ENCODE measurements at places on chromosomes 6 and 20.

DNA sequence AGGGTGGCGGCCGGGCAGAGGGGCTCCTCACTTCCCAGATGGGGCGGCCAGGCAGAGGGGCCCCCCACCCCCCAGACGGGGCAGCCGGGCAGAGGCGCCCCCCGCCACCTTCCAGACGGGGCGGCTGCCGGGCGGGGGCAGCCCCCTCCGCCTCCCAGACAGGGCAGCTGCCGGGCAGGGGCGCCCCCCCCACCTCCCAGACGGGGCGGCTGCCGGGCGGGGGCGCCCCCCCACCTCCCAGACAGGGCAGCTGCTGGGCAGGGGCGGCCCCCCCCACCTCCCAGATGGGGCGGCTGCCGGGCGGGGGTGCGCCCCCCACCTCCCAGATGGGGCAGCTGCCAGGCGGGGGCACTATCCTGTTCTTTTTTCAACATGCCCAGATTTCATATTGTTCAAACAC lies 78.2 kb upstream of the DST start:
- no peak for DNase-seq

DNA sequence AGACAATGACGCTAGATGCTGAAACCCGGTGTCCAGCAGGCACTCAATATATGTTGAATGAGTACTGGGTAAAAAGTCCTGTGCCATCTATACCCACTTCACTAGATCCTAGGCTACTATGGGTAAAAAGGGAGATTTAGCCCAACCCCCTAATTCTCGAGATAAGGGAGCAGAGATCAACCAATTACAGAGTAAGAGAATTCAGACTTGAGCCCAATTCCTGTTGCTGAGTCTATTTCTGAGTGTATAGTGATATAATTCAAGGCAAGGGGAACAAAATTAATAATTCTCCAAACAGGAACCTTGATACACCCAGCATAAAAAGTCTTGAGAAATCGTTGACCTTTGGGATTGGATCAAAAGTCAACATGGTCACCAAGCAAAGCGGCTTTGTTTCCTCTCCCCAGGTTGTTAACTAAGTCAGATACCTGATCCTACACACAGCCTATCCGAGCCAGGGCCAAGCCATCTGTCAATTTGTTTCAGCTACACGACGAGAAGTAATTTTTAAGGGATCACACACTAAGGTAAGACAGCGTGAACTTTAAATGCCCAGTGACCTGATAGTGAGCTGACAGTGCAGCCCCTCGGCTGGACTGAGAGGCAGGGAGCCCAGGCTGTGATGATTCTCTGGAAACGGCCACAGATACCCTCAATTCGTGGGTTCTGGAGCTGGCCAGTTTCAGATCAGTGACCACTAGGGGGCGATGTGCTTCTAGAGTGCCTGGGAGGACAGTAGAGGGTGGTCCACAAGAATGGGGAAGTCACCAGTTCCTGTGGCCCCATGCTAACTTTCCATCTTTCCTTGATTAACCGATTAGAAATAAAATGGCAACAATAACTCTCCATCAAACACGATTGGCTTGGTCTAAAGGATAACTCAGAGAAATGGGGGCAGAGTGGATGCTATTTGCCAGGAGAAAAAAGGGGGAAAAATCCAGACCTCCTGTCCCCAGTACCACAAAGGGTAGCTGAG lies 46.2 kb downstream of the SLC22A23 start:
- DNase-seq = peak; percentile 3

GRCh38 chr20:62248890-62249560 lies 10.7 kb downstream of the OSBPL2 start:
- no peak for DNase-seq

- DNase-seq = no peak
Observed at GRCh38 chr6:88262332-88262731, 96.2 kb upstream of the CNR1 start.

- DNase-seq = no peak
Observed at GRCh38 chr6:64672651-64673050, 1034.4 kb downstream of the EYS start.

DNA sequence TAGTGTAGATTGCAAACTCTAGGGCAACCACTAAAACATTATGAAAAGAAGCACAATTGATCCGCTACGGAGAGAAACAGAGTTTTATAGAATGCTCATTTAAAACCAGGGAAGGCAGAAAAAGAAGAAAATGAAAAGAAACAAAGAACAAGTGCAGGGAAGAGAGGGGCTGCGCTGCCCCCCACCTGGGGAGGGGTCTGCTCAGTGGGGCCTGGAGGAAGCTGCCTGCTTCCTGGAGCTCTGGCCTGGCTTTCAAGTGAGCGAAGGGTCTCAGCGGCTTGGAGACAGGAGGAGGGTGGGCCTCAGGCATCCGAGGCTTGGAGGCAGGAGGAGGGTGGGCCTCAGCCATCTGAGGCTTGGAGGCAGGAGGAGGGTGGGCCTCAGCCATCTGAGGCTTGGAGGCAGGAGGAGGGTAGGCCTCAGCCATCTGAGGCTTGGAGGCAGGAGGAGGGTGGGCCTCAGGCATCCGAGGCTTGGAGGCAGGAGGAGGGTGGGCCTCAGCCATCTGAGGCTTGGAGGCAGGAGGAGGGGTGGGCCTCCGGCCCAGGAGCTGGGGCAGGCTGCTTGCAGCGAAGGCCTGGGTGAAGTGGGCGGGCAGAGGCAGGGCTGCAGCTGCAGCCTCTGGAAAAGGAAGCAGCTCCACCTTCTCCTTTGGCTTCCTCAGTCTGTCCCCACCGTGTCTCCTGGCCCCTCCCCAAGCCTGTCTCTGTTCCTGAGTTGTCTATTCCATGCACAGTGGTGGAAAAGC lies 406.3 kb downstream of the TAF4 start:
- DNase-seq = no peak

GRCh38 chr6:33431880-33432541 lies 12.1 kb downstream of the SYNGAP1 start:
- DNase-seq = no peak

- no peak for DNase-seq
Observed at GRCh38 chr20:35595901-35596300, 19.7 kb upstream of the SPAG4 start.

DNA sequence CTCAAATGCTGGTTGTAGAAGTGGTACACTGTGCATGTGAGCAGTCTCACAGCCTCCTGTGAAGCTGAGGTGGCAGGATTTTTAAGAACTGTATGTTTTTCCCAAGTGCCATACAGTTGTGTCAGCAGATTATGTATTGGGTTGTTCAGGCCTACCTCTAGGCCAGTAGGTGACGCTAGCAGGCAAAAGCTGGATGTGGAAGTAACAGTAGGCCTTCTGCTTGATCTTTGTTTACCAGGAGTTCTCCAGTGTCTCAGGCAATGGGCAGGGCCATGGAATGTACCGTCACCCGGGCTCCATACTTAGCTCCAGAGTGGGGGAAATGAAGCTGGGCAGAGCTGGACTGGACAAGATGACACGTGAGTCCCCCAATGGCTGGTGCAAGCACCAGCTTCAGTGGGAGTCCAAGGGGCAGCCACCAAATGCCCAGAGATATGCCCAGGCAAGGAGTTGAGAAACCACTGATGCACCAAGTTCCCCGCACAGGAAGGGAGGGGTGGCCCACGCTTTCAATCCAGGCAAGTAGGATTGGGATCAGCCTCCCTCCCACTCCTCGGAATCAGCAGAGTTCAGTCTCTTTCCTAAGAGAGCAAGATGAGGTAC lies 289.7 kb downstream of the HTR1B start:
- DNase-seq = no peak

DNA sequence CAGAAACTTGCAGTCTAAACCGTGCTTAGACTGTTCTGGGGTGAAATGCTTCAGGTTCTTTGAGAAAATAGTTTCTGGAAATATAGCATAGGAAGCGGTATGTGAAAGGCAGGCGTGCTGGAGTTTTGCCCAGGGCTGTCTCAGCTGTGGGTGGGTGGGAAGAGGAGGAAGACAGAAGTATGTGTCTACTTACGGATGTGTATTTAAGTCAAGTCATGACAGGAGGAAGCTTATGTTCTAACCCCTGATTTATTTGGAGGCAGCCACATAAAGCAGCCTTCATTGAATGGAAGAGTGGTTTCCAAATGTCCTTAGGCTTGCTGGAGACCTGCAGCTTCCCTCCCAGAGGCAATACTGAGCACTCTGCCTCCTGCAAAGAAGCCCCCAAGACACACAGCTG lies 345.8 kb upstream of the PRND start:
- DNase-seq = no peak

- DNase-seq = no peak
Observed at GRCh38 chr20:1214838-1215261, 11.0 kb upstream of the RAD21L1 start.

- DNase-seq = no peak
Observed at GRCh38 chr6:44514576-44515193, 127.2 kb downstream of the CDC5L start.

DNA sequence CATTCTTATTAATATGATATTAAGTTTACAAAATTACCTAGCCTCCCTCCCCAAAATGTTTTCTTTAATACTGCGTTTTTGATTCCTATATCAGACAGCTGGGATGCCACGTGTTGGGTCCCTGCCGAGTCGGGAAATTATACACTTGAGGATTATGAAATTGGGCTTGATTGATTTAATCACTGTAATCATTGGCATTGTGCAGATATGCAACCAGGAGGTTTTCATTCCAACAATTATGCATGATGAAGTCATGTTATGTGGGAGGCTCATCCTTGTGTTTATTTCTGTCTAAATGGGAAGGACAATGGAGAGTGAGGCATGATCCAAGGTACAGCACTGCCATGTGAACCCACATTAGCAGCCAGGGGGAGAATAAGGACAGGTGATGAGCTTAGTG lies 30.6 kb upstream of the RIPOR2 start:
- no peak for DNase-seq

Data from activated CD4-positive, CD25-positive, alpha-beta regulatory T cell (primary cell).